ENCODE measurements at places on chromosomes 6 and 20.
A peak's percentile ranks its signal among the peaks of the same experiment; 100 is the strongest.

DNA sequence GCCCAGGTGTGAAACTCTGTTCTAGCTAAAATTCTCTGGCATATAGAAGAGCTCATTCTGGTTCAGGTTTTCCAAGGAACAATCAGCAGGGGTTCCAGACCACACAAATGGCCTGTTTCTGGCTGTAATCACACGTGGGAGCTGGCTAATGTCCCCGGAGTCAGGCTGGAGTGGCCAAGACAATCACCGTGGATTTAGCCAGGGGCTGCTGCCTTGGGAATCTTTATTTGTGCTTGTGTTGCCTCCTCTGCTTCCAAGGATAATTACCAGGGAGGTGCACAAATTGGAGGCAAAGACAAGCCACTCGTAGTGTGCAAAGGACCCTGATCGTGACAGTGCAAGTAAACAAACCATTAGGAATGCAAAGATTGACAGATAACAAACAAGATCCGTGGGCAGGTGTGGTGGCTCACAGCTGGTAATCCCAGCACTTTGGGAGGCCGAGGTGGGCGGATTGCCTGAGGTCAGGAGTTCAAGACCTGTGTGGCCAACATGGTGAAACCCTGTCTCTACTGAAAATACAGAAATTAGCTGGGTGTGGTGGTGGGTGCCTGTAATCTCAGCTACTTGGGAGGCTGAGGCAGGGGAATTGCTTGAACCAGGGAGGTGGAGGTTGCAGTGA is 77.3 kb downstream of the KCNB1 start:
- no peak for DNase-seq

DNA sequence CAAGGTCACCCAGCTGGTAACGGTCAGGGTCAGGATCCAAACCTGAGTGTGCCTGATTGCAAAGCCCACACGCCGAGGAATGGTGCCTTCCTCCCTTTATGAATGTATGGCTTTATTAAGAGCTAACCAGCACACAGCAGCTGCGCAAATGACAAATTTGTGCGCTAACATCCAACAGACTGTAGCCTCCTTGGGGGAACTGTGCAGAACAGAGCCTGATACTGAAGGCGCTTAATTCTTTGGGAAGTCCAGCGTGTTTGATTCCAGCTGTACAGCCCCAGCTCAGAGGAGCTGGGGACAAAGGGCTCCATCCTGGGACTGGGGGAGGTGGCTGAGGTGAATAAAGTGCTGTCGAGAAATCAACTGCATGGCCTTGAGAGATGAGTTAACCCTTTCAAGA is 75.7 kb upstream of the JARID2 start:
- DNase-seq = no peak

GRCh38 chr6:72461144-72461543 is 160.7 kb upstream of the KCNQ5 start:
- DNase-seq = no peak

GRCh38 chr20:54633374-54634355 is 158.3 kb downstream of the DOK5 start:
- no peak for DNase-seq

GRCh38 chr6:168778201-168778600 is 337.2 kb downstream of the SMOC2 start:
- DNase-seq = no peak

DNA sequence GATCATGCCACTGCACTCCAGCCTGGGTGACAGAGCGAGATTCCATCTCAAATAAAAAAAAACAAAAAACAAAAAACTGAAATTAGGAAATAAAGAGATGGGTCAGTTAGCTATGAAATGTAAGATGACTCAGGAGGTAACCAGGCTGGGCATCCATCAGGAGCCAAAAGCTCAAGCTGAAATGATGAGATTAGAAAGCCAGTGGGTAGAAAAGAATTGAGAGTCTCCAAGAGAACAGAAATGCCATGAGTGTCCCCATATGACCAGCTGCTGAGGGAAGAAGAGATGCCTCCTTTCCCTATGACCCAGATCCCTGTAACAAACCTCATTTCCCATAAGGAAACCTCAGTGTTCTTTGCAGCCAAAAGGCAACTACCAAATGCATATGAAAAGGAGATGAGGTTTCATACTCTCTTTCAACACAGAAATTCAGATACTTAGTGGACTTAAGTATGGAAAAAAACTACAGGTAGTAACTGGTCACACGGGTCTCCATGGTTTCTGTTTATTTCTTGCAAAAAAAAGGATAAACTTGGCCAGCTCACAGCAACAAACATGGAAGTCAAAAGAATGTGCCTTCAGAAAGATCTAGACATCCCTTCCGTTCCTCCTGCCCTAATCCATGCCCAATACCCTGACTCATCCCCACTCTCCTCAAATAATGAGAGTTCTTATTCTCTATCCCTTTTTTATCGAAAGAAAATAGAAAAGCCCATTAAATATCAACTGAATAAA is 8.1 kb downstream of the ARHGAP18 start:
- no peak for DNase-seq

GRCh38 chr20:24615353-24615752 is 145.9 kb downstream of the SYNDIG1 start:
- no peak for DNase-seq

GRCh38 chr6:25703005-25703404 is 51.0 kb downstream of the SCGN start:
- no peak for DNase-seq

DNA sequence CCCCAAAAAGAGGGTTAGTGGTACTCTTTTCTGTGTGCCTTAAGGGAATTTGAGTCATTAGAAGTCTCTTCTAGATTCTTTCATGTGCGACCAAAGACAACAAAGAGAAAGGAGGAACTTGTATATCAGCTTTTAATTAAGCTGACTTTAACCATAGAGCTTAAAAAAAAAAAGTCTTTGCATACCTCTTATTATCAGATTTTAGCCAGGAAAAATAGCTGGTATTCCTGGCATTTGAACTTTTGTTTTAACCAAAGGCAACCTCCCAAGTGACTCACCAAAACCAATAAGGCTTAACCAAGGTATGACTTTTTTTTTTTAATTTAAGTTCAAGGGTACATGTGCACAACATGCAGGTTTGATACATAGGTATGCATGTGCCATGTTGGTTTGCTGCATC is 375.0 kb downstream of the CDC5L start:
- DNase-seq = no peak

GRCh38 chr6:106237286-106237685 is 88.3 kb downstream of the ATG5 start:
- no peak for DNase-seq

DNA sequence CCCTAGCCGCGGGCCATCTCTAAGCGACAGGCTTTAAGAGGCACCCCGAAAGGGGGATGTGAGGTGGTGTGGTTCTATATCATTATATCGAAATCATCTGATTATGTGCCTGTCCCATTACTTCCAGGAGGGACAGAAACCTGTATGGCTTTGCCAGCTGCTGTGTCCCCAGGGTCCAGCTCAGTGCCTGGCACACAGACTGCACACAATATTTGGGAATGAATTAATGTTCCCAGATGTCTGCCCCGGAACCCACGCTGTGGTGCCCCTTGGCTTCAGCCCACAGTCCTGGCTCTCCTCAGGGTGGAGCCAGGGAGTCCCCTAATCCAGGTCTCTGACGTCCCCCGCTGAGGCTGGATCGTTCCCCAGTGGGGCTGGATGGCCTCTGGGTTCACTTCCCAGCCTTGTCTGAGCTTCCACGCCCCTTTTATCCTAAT is 8.9 kb upstream of the AHCY start:
- no peak for DNase-seq

DNA sequence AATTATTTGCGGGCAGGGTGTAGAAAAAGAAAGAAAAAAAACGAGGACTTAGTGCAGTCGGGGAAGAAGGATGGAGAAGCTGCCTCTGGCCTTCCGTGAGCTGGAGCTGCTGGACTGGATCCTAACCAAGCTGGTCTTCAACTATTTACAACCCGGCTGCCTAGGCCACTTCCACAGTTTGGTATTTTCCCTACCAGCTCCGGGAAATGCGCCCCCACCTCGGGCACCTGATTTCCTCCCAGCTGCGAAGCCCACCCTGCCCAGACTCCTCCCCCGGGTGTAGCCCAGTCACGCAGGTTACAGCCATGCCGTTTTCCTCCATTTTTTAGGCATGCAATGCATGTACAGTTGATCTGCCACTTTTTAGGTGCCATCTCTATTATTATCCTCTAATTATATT is 21.2 kb downstream of the THEMIS start:
- DNase-seq = peak; percentile 27

DNA sequence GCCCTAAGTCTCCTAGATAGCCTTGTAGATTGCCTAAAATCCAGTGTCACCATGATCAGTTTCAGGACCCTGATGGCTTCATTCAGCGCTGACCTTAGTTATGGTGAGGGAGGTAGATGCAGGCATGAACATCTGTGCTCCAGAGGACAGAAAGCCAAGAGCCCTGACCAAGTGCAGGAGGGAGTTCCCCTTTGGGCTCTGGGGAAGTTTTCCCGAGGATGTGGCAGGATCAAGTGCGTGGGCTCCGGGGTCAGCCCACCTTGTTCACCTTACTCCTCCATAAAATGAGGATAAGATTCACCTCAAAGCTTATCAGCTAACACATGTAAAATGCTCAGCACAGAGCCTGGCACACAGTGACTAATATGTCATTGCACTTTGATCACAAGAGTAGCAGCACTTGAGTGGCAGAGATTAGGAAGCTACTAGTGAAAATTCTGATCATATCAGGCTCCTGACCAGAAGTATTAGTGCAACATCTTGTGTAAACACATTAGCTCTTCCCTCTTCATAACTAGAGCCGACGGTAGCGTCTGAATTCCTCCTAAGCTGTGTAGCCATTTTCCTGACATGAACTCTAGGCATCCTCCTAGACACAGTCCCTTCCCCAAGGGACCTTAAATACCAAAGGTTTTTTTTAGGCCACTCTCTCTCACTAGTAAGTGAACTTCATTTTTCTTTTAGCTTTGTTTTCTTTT is 125.2 kb downstream of the SULF2 start:
- DNase-seq = no peak

- no peak for DNase-seq
Observed at GRCh38 chr6:31171931-31172905, 1.7 kb upstream of the POU5F1 start.

- no peak for DNase-seq
Observed at GRCh38 chr20:18428490-18429173, 38.2 kb downstream of the DZANK1 start.

DNA sequence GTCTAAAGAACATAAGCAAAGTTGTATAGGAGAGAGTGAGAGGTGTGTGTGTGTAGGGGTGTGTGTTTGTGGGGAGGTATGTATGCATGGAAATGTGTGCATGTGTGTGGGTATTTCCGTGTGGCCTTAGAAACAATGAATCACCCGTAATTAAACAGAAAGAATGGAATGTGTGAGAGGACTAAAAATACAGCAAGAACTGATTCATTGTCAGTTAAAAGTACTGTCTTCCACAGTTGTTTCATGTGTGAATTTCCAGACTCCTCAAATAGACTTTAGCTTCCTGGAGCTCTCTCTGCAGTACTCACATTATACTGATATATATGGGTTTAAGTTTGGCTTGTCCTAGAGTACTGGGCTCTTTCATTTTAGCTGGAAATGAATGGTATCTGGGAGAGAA is 145.7 kb downstream of the RIMS1 start:
- no peak for DNase-seq

DNA sequence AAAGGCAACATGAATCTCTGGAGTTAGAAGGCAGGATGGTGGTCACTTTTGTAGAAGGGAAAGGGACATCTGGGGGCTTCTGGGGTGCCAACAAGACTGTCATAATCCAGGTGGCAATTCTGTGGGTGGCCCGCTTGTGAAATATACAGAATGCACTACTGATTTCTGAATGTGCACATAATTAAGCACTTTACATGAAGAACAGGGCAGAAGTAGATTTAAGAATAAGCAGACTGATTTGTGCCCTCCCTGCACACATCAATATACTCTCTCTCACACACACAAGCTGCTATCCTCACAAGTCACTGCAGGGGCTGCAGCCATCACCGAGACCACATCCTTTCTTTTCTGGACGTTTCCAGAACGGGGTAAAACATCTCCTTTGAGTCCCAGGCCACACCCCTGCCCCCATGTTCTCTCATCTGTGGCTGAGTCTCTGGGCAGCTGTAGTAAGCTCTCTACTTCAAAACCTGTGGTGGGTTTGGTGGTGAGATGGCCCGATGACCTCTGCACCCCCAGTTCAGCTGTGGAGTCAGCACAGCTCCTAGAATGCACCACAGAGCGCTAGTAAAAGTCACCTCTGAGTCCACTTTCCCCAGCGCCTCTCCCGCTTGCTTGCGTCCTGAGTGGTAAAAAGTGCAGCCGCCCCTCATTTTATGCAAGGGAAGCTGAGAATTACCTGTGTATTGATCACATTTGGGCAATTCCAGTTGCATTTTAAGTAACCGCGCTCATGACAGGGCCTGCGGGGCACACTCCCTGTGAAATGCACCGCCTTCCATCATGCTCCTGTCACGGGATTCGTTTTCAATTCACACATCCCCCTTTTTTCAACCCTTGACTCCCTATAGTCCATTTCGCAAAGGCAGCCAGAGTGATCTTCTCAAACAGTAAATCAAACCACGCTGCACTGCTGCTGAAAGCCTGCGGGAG is 115.5 kb downstream of the NFATC2 start:
- no peak for DNase-seq

DNA sequence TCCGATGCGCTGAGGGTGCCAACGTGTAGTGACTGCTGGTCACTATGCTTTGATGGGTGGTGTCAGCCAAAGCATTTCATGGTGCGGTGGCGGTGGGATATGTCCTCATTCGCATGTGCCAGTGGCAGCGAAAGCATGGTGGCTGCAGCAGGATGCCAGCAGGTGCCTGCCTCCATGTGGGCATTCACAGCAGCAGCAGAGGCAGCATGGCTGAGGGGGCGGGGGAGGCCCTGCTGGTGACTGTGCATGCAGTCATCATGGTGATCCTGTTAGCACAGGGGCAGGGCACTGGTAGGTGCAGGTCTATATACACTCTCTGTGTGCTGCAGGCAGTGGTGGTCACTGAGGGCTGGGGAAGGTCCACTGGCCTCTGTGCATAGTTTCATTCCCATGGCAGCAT is 22.0 kb downstream of the FIG4 start:
- no peak for DNase-seq

DNA sequence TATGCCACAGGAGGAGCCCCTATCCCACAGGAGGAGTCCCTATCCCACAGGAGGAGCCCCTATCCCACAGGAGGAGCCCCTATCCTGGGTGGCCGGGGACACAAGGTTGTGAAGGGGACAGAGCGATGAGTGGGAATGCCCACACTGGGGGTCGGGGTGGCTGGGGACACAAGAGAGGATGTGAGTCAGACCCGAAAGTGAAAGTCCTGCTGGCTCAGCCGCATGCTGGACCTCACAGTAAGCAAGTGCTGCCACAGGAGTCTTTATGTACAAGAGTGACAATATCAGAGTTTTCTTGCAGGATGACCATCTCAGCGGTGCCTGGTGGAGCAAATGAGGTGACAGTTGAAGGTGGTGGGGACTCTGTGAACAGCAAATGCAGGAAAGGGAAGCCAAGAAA is 93.7 kb downstream of the PSMB1 start:
- no peak for DNase-seq

- no peak for DNase-seq
Observed at GRCh38 chr20:46060301-46060881, 29.4 kb downstream of the NCOA5 start.

- no peak for DNase-seq
Observed at GRCh38 chr6:150634964-150635292, 35.2 kb downstream of the PLEKHG1 start.

- DNase-seq = no peak
Observed at GRCh38 chr6:14241255-14242070, 123.9 kb downstream of the CD83 start.

GRCh38 chr6:54002116-54002515 is 109.1 kb upstream of the MLIP start:
- no peak for DNase-seq

GRCh38 chr6:37134396-37135191 is 35.4 kb upstream of the PIM1 start:
- no peak for DNase-seq

All from neuronal stem cell (in vitro differentiated cells).